ENCODE measurements at places on chromosomes 5 and 9.

GRCh38 chr5:55159763-55160492 lies at the start of gene GPX8:
TSS of gene GPX8 (plus strand) at chr5:55160171. CDS start at chr5:55160193, 22 bp downstream.
- peak; percentile 93 for DNase-seq

DNA sequence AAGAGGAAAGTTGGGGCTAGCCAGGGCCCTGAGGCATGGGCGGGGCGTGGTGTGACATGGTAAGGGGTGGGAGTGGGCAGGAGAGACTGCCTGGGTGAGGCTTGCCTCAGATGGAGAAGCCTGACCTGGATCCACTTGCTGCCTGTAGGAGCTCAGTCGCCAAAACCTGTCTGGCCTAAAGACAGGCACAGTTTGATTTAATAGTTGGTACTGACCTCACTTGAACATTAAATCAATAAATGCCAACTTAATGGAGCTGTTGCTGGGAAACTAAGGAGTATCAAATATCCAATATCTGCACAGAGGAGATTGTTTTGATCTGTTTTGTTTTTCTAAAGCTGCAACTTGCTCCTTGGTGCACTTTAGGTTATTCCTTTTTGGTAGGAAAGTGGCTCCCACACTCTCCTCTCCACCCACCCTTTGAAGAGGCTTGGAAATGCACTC lies 86.4 kb downstream of the RCL1 start:
- DNase-seq, result no peak

DNA sequence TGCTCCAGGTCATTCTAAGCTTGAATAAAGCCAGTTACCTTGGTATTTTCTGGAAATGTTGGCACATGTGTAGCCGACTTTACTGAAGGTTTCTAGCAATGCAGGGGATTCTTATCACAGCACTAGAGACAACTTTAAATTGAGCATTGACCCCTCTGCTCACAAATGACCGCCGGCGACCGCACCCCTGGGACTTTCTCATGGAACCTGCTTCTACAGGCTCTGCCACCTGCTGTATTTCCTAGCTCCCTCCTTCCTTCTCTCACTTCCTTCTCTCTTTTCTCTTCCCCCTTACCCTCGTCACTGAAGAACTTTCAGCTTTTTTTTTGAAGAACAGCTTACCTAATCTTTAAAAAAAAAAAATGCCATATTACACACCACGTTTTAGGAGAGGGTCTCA lies 30.9 kb upstream of the DAB2 start:
- DNase-seq, result no peak

- DNase-seq, result no peak
These were observed 3.2 kb downstream of the PRSS3 start for GRCh38 chr9:33798545-33798944.

DNA sequence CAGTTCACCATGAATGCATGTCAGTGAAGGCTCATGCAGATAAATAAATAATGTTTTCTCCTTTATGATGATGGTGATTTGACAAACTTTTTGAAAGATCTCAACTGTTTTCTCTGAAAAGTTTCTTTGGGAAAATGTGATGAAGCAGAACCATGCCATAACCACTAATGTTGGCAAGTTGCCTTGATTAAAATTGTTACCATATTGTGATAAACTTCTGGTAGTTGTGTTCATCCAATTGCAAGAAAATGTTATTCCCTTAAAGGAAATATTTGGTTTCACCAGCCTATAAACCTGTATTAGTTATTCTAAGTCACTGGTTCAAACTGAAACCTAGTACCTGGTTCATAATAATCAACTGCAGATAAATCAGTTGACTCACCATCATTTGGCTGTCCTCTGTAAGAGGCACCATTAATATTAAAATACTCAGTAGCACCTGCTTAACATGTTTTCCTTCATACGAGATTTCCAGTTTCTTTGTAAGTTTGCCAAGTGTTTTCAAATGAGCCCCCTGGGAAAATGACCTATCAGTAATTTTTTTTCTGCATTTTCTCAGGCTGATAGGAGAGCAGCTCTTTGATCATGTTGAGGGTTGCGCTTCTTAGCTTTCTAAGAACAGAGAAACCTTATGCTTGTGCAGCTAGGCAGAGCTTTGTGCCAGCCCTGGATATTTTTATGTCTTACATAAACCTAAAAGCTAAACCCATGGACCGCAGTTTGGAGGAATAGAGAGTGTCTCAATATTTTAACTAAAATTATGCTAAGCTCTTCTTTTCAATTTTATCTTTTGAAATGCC lies 88.0 kb downstream of the LURAP1L start:
- DNase-seq, result peak; percentile 56

DNA sequence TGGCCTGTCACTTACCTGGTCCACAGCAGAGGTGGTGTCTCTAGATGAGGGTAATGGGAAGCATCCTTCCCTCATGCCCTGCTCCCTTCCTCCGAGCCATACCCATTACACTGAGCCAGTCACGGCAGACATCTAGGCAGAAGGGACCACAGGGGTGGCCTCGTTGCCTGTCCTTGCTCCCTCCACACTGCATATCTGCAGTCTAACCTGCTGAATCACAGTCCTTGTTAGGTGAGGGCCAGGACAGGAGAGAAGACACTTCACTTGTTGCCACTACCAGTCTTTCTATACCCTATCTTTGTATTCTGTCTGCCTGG lies 18.4 kb upstream of the SPINK4 start:
- no peak for DNase-seq

GRCh38 chr5:12704955-12705354 lies 800.7 kb upstream of the CTNND2 start:
- no peak for DNase-seq

DNA sequence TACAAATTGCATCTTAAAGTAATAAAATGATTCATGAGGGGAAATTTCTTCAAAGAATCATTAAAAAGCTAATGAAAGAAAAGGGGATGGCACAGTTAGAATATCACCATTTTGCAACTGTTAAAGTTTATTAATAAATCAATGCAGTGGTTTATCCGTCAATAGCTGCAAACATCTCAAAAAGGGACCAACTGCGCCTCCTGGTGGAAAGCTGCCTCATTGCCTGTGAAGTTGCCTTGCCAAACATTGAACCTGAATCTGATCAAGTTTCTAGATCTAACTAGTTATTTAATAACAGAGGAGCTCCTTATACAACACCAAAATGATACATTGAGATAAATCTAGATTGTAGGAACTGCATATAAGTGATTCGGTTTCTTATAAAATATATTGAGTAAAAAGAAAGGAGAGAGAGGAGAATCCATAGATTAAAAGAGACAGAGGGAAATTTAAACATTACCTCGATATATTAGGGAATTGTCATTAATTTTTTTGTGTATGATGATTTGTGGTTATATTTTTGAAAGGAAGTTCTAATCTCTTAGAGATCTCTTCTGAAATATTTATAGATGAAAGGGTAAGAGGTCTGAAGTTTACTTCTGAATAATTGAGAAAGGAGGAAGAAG lies 6.9 kb upstream of the NDUFB6 start:
- DNase-seq, result peak; percentile 54

GRCh38 chr5:94276751-94277150 lies 341.7 kb downstream of the KIAA0825 start:
- no peak for DNase-seq

DNA sequence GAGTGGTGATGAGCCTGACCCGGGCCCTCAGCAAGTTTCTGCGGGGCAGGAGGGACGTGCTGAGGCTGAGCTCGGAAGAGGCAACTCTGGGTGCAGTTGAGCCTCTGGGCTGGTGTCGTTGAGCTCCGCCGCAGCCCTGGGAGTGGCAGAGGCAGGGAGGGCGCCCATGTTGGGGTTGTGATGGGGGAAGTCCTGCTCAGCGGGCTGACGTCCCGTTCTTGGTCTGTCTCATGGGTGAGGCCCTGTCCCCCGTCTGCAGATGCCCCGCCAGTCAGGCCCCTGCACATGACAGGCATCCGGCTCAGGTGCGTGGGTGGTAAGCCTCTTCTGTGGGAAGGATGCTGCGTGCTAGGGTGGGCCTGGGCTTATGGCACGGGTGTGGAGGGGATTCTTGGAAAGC lies 64.3 kb downstream of the RXRA start:
- DNase-seq, result no peak

DNA sequence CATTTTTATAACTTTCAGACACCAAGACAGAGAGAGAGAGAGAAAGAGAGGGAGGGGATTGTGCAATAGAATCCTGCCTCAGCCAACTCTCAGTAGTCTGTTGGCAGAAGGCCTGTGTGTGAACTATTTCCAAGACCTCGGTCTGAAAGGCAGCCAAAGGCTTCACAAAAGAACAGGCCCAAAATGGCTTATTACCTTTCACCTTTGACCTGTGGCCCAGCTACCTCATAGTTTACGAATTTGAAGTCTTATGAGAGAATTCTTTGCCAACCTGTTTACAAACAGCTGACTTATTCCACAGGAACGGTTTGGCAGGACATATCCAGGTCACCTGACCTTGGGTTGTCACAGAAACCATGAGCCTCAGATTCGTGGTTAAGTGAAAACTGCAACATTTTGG lies 48.6 kb downstream of the NR2F1-AS1 start:
- peak; percentile 94 for DNase-seq

DNA sequence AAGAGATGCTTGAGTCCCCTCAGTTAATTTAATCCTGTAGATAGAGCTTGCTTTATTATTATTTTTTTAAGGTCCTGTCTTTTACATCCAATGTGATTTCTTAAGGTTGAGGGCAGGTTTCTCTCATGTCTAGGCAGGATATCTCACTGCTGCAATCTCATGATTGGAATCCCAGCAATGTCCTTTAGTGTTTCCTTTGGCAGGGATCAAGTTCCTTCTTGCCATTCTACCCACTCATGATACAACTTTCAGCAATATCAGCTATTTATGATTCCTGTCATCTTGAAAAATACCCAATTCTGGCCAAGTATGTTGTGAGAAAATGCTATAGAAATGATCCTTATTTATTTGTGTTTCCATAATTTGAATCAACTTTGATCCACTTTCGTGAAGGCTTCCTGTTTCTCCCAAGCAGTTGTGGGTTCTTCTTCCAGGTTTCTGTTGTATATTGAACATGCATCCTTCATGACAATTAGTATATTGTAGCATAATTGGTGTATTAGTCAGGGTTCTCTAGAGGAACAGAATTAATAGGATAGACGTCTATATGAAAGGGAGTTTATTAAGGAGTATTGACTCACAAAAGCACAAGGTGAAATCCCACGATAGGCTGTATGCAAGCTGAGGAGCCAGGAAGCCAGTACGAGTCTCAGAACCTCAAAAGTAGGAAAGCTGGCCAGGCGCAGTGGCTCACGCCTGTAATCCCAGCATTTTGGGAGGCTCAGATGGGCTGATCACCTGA lies 18.4 kb upstream of the VPS13A start:
- peak; percentile 53 for DNase-seq

DNA sequence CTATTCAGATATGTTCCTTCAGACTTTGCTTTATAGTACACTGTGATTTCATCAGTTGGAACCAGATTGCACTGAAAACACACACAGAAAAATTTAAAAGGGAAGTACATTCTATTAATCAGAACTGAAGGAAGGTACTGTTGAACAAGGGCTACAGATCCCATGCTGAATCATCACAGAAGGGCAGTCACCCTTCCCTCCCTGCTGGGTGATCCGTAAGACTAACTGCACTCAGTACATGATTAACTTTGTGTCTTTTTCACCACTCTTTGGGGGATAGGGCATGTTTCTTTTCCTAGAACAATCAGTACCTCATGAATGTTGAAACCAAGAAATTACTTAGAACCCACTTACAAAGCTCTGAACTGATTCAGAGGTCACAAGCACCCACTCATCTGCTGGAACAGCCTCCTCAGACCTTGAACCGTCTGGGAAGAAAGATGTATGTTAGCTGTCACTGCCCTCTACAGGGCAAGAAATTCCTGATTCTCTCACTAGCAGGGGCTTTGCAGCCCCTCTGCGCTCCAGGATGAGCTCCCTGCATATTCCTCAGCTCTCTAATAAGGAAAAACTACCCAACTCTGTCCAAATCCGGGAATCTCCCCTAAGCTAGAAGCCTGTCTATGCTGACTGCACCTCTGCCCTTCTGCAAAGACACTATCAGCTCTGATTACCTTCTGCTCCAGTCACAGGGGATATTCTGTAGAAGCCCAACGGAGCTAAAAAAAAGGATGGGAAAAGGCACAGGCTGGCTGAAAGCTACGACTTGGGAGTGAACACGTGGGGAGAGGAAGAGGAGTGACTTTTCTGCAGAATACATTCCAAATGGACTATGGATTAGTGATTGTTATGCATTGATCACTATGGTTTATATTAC lies 51.0 kb downstream of the IARS1 start:
- peak; percentile 75 for DNase-seq

DNA sequence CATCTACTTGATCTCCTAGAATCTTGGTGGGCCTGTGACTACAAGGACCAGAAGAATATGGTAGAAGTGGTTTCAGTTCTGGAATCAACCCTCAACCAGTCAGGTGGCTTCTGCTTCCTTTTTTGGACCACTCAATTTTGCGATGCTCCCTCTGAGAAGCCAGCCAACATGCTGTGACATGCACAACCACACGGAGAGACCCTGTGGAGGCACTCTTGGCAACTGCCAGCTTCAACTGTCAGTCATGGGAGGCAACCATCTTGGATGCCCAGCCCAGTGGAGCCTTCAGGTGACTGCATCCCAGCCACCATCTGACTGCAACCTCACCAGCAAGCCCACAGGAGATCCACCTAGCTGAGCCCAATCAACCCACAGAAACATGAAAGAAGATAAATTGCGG lies 137.3 kb downstream of the FAM114A2 start:
- no peak for DNase-seq

DNA sequence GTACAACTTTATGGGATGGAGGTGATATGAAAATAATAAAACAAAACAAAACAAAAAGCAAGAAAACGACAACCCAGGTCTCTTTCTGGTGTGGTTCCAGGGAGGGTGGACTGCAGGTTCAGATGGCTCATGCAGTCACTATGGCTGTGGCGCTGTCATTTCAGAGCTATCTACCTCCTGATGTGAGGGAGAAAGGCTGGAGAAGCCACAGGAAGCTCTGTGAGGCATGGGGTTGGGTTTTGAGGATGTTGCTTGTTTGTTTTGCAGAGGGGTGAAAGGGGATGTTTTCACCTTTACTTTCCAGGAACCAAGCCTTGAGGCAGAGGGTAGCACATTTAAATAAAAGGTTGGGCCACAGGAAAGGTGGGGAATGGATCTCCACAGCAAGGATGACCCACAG lies 18.7 kb downstream of the NIPAL4 start:
- no peak for DNase-seq

DNA sequence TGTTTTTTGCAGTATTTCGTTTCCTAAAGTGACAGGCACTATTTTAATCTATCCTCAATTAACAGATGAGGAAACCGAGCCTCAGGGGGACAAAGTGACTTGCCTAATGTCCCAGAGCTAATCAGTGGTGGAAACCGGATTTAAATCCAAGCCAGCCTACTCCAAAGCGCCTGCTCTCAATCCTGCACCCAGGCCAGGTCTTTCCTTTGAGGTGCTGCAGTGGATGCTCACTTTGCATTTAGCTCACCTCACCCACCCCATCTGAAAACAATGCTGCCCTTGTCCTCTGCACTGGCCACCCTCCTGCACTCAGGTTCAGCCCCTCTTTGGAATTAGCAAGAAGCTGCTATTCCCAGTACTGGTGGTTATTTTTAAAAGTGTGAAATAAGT lies 16.0 kb downstream of the ANGPTL2 start:
- DNase-seq, result no peak

Data from fibroblast of upper back skin (primary cell).